ENCODE measurements at places on chromosomes 12 and 14.
A peak's percentile ranks its signal among the peaks of the same experiment; 100 is the strongest.

DNA sequence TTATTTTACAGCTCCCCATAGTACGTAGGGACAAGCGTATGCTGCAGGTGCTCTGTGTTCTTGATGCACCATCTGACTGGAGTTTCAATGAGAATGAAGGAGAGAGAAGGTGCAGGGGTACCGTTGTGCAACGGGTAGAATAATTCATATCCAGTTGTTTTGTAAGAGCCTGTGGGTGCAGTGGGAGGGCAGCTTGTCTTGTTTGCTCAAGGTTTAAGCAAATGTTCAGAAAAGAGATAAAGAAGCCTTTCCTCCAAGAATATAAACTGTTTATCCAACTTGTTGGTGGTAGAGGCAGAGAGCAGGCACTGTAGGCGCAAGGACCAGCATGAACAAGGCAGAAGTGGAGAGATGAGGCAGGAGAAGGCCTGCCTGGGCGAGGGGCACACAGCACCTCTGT lies 64.2 kb downstream of the ADCK1 start:
- DNase-seq: no peak

DNA sequence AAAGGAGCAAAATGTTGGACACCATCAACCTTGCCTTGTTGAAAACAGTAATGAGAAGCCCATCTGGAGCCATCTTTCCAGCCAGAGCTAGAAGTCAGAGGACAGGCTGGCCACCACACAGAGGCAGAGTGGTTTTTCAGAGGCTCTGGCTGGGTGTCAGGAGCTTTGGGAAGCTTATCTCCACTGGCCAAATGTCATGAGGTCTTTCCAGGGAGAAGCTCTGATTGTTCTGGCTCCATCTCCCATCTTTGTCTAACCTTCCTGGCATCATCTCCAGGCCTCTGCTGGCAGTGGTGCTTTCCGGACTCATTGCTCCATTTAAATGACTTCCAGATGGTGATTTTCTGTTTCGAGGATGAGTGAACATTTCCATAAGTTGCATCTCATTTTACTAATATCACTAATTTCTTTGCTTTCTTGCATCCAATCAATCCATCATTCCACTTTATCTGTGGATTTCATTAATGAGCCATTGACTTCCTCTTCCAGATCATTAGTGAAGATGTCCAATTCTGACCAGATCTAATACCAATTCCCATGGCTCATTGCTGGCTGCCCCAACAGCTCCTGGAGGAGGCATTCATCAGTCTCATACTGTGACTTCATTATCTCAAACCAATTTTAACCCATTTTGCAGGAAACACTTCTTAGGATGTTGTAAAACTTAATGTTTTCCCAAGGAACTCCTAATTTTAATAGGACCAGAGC lies 35.3 kb upstream of the TMTC1 start:
- no peak for DNase-seq

GRCh38 chr12:124096869-124097434 lies 123.9 kb downstream of the ZNF664 start:
- DNase-seq: no peak

DNA sequence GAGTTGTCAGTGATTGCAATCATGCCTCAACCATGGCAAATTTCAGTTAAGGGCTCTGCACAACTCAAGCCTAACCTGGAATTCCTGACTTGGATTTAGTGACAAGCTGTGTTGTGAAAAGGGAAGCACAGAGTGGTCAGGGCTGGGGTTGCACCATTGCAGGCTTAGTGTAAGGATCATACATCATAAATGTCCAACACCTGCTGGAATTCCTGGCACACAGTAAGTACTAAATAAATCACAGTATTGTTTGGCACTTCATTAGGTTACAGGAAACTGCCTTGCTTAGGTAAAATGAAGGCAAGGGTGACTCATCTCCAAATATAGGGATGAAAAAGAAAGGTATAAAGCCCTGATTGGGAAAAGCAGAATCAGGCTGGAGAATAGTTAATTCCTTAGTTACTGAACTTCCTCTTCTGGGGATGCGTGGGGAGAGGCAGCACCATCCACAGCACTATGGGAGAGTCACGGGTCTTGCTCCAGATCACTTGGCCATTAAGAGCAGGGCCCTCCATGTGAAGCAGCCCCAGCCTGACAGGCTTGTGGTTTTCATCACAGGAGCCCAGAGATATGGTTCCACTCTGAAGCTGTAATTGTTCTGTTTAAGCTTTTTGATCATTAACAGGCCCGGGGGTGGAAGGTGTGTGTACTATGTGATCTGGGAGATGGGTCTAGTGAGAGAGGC lies 39.7 kb downstream of the SLC8A3 start:
- DNase-seq: no peak

DNA sequence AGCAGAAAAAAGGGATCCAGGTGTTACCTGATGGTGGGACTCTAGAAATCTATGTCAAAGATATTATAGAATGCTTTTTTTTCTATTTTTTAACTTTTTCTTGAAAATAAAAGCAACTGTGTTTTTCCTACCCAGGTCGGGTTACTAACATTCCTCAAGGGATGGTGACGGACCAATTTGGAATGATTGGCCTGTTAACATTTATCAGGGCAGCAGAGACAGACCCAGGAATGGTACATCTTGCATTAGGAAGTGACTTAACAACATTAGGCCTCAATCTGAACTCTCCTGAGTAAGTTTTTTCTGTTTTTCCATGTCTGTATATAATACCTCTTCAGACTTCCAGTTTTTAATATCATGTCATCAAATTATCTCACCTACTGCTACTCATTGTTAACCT lies 27.6 kb upstream of the KCNMB4 start:
- DNase-seq: no peak

- DNase-seq: peak; percentile 2
These were observed 55.5 kb downstream of the TTC7B start for GRCh38 chr14:90760591-90761316.

- no peak for DNase-seq
These were observed 86.5 kb downstream of the TBX5 start for GRCh38 chr12:114319422-114319821.

- DNase-seq: no peak
These were observed 19.4 kb downstream of the NAV3 start for GRCh38 chr12:77850129-77850528.

DNA sequence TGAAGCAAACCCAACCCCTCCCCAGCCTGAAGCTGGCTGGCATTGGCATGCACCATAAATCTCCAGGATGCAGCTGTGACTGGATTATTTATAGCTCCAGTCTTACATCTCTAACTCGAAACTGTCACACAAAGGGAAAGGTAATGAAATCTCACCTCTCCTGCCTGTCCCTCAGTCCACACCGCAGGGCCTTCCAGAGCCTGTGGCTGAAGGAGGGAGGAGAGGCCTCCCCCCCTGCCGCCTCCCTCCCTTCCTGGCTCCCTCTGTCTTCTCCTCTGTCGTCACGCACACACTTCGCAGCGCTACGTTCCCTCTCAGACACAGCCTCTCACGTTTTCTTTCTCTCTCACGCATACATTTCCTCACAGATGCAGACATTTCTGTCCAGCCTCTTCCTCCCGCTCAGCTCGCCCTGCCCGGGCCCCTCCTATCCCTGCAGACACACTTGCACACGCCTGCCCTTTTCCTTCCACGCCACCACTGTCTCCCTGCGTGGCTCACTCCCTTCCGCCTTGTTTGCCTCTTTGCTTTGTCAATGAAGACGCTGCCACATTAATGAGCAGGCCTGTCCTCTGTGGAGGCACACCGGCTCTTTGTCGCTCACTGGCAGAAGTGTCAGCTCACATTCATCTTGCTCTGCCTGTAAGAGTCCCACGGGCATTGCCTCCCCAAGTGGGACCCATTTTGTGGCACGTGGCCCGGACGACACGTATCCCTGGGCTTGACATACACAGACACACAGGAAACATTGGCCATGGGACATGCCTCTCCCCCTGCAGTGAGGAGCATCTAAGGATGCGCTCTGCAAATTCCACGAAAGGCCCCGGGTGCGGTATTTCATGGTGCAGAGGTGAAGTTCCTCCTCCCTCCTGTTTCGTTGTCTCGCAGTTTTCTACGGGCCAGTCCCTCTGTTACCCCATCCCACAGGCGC lies 27.9 kb downstream of the IRF2BPL start:
- DNase-seq: peak; percentile 72

- no peak for DNase-seq
These were observed 11.3 kb downstream of the PRKCH start for GRCh38 chr14:61332658-61333029.

GRCh38 chr12:52582971-52583456 lies 9.4 kb upstream of the KRT74 start:
- DNase-seq: peak; percentile 72

- no peak for DNase-seq
These were observed 21.1 kb upstream of the ADAM20 start for GRCh38 chr14:70555890-70556289.

- no peak for DNase-seq
These were observed 76.1 kb downstream of the ALG10B start for GRCh38 chr12:38392554-38393144.

DNA sequence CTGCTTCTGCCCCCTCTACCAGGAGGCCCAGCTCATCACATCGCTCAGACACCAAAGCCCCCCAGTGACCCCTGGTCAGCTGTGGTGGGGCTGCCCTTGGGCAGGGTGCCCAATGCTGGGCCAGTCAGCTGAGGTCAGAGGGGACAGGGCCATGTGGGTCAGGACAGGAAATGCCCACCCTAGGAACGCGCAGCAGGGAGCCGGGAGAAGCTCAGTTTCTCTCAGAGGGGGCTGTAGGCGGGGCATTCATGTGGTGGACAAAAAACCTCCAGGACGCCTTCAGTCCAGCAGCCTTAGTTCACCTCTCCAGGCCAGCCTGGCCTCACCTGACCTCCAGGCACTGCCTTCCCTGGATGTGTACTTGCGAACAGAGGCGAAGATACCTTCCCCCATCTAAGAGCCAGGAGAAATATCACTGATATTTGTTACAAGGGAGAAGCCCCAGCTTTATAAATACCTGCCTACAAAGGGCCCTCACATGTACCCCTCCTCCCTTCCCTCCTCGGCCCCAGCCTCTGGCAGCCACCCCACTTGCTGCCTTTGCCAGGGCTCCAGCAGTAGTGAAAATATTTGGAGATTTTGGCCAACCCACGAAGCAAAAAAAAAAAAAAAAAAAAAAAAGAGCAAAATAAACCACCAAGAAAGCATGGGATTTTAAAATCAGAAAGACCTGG lies 41.9 kb upstream of the PLEKHG6 start:
- DNase-seq: no peak

DNA sequence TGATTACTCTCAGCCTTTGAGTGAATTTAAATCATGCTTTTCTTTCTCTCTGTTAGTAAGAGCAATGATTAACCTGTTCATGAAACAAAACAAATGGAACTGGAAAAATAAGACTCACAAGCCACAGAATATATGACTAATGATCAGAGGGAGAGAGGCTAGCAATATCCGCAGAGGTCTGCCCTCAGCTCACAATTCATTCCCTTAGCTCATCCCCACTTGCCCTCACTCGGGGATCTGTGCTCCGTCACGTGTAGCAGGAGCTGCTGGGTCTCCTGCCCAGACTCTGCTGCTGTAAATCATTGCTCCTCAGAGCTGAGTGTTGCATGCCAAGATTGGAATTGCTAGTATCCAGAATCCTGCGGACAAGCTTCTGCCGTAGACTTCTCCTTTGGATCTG lies 53.1 kb upstream of the GNG2 start:
- DNase-seq: no peak

DNA sequence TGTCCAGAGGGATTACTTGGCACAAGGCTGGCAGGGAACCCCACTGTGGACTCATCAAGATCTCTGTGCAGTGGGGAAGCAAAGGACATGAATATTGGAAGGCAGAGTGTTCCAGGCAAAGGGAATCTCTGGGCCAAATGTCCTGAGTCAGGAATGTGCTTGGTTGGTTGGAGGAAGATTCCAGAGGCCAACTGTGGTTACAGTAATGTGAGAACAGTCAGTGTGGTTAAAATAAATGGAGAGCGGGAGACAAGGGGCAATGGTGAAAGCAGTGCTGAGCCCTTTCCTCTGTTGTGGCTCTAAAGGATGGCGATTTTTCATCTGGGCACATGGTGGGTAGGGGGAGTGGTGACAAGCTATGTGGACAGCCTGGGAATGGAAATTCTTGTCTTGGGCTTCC lies 948.2 kb downstream of the BCL11B start:
- DNase-seq: no peak

DNA sequence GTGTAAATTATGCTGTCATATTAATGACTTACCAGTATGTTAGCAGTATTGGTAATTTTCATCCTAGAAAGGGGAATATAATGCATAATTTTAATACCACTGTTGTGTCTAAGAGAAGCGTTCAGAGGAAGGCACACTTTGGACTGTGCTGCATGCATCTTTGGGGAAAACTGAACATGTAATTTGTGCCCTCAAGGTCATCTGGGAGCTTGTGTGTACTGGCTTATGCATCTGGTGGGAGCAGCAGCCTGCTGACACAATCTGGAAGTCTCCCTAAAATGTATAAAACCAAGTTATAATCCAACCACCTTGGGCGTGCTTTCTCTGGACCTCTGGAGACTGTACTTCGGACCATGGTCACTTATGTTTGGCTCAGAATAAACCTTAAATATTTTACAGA lies 14.1 kb downstream of the FGD4 start:
- DNase-seq: no peak

DNA sequence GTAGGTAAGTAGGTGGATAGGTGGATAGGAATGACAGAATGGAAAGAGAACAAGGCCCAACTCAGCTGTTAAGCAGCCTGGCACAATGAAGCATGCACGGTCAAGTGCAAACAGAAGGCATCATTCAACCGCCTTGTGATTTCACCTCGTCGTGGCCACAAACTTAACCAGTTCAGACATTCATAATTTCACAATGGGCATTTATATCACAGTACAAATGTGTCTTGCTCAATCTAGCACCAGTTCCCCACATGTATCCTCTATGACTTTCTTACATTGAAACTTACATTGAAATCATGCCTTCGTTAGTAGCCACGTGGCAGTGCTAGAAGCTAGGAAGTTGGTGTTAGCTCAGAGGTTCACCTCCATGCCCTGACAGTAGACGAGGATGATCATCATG lies 207.5 kb downstream of the ETV6 start:
- no peak for DNase-seq

- DNase-seq: no peak
These were observed 31.5 kb upstream of the CRADD start for GRCh38 chr12:93645702-93646101.

DNA sequence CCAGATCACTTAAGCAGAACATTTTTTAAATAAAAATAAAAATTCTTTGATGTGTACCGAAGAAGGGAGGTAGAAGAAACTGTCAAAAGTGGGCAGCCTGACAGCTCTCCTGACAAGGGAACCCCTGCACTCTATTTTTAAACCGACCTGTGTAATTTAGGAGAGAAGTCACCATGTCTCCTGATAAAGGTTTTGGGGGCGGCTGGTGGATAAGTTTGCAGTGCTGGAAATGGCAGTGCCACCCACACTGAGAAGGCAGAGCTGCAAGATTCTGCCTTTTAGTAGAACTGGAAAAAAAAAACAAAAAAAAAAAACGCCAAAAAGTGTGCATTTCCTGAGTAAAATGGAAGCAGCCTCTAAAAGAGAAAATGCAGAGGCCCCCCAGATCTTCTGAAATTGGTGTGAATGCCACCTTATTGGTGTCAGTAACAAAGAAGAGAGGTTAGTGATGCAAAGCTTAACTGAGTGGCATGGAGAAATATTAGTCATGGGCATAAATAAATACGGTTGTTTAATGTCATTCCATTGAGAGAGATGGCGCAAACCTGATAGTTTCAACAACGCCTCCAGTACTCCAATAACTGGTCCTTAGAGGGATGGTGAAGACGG lies 24.7 kb downstream of the DUSP6 start:
- DNase-seq: no peak

- DNase-seq: no peak
These were observed 1.3 kb upstream of the KRT79 start for GRCh38 chr12:52835271-52836041.
